ENCODE measurements at places on chromosomes 12 and 14.
A peak's percentile ranks its signal among the peaks of the same experiment; 100 is the strongest.

DNA sequence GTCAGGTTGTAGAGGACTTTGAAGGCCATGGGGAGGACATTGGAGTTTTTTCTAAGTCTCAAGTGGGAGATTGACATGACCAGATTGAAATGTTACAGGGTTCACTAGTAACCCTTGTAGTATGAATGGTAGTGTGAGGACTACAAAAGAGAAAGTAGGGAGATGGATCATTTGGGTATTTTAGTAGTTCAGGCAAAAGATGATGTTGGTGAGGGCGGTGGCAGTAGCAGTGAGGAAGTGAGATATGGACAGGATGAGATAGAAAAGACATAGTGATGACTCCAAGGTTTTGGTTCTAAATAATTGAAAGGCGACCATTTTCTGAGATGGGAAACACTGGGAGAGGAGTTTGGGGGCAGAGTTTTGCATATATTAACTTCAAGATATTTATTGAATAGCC is 94.2 kb upstream of the CNTN1 start:
- no peak for DNase-seq

DNA sequence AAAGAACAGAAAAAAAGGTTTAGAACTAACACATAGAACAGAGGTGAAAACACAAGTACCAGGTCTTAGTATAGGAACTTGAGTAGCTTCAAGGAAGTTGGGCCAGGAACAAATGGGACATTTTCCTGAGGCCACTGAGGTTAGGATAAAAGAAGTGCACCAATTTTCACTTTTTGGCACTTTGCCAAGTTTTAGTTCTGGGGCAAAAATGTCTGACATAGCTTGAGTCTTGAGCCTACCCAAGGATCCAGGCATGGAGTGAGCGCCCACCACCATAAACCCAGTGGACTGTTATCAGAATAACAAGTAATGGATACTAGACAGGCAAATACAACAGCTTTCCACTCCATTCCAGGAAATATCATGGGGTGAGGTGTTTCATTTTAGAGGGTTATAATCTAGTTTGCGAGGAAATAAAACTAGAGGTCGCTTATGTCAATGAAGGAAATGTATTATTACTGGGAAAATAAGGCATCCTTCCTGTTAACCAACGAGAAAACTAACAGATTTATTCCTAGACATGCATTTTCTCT is 199.7 kb upstream of the HMGA2 start:
- DNase-seq, result no peak

DNA sequence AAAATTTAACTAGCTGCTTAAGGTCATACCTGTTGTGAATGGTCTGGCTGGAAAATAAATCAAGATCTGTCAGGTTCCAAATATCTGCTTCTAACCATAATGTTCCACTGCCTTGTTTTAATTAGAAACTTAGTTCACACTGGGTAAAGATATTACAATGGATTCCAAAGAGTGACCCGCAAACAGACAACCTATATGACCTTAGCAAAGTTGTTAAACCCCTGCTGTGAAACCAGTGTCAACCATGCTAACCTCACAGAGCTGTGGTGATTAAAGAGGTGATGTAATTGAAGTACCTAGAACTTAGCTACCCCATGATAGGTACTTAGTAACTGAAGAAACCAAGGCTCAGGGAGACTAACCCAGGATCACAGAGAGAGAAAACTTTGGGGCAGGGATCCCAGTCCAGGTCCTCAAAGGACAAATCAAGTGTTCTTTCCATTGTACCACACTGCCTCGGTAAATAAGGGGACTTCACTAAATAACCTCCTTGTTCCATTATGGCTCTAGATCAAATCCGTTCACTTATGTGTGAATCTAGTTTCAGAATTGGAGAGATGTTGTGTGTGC is 2.2 kb downstream of the GUCY2C start:
- DNase-seq, result no peak

GRCh38 chr12:64273527-64274403 is 51.7 kb upstream of the KICS2 start:
- DNase-seq, result no peak

- no peak for DNase-seq
Measured at GRCh38 chr12:101793401-101793800, 37.4 kb downstream of the GNPTAB start.

DNA sequence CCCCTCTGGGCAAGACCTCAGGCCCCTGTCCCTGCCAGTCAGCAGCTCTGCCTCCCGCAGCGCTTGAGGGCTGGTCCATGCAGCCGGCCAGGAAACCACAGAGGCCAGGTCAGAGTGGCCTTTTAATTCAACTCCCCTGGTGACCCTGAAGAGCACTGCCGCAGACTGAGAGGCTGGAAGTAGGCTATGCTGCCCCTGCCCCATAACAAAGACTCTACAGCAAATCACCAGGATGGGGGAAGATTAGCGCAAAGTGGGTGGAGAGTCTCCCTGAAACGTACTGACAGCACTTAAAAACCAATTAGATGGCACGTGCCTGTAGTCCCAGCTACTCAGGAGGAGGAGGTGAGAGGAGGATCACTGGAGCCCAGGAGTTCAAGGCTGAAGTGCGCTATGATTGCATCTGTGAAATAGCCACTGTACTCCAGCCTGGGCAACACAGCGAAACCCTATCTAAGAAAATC is 70.5 kb downstream of the ITPK1 start:
- DNase-seq, result no peak

GRCh38 chr14:101709962-101710931 is 51.3 kb upstream of the PPP2R5C start:
- DNase-seq, result no peak

GRCh38 chr12:131115766-131116467 is 162.2 kb downstream of the ADGRD1 start:
- no peak for DNase-seq

DNA sequence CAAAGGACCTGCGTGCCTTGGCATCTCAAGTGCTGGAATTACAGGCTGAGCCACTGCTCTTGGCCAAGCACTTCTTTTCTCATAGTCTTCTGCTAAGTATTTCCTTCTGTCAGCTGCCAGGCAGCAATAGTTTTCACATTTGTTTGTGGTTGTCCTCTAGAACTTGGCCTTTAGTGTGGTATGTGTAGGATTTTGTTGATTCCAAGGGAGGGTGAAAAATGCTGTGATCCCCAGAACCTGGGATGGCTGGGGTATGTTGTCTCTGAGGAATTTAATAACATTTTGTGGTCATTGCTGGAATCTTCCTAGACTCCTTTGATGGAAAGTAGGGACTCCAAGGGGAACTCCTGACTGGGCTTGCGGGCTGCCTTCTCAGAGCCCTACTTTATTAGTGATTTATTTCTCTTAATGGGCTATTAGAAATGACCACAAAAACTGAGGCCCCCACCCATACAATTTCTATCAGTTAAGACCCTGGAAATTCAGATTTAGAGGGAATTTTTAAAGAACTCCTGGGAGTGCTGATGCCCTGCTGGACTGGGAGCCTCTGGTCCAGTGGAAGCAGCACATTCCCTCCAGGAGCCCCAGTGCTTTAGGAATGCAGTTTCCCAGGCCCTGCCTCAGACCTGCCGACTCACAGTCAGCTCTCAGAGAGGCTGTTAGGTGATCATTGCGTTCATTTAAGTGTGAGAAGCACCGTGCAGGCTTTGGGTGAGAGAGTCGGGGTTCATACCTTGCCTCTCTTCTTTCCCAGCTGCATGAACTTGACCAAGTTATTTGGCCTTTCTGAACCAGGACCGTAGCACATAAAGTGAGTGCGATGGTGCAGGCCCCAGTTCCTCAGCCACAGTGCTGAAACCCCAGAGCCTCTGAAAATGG is 22.7 kb downstream of the TRAF3 start:
- no peak for DNase-seq

- no peak for DNase-seq
Measured at GRCh38 chr14:100332071-100332639, 9.0 kb downstream of the SLC25A47 start.

GRCh38 chr12:52522346-52523011 is 2.3 kb upstream of the KRT5 start:
- DNase-seq, result no peak

- DNase-seq, result no peak
Measured at GRCh38 chr12:120468821-120469449, 613 bp downstream of the SRSF9 start.

GRCh38 chr12:82690006-82690405 is 3.3 kb downstream of the TMTC2 start:
- DNase-seq, result no peak

GRCh38 chr12:82898441-82898840 is 211.7 kb downstream of the TMTC2 start:
- no peak for DNase-seq

GRCh38 chr12:52316701-52317100 is 4.5 kb downstream of the KRT83 start:
- no peak for DNase-seq

DNA sequence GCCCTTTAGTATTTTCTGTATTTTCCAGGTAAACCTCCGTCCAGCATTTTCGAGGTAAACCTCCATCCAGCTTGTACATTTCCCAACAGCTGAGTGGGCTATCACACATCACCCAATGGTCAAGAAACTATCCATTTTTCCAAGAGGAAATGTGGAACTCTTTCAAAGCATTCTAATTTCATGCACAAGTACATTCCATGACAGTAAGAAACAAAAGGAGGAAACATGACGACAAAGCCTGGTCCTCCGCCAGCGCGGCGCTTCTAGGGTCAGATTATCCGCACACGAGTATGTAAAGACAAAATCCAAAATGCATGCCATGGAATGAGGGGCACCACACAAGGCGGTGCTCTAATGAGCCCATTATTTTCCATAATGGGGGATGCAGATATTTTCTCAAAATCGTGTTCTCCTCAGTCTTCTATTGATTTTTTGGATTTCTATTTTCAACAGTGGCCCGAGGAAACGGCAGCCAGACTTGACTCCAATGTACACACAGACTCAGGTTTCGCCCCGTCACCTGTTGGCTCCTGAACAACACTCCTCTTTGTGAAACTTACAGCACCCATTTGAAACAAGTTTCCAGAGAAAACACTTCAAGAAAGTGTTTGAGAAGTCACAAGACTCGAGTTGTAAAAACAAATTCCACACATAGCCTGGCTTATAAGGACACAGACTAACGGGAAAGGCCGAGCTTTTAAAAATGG is 107.4 kb downstream of the PRICKLE1 start:
- no peak for DNase-seq

DNA sequence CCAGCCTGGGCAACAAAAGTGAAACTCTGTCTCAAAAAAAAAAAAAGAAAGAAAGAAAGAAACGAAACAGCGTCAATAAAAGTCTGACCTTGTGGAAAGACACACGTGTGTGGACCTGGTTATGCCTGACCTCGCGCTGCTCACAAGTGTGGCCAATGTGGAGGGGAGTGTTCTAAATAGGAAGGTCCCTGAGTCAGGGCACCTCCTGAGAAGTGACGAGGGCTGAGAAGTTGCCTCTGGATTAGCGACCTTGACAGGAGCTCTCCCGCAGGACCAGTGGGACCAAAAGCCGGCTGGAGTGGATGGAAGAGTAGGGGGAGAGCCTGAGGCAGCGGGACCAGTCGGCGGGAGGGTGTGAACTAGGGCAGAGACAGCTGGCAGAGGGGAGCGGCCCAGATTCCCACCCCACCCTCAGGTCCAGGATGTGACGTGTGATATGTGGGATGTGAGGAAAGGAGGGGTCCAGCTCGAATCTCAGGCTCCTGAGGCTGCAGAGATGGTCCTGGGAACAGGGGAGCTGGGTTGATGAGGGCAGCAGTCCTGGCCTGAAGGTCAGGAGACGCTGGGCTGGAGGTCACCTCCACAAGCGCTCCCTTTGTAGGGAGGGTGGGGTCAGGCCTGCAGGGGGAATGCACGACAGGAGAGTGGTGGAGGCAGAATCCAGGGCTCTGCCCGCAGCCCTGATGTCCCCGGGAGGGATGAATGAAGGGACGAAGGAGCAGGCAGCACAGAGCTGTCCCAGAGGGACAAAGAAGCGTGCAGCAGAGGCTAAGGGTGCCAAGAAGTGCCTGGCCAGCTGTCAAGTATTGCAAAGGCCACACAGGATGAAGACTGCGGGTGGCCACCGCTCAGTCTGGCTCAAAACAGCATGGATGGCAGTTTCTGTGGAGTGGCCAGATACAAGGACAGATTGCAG is 24.8 kb upstream of the GPR68 start:
- DNase-seq, result peak; percentile 28

- no peak for DNase-seq
Measured at GRCh38 chr12:123971770-123972456, 718 bp downstream of the CCDC92 start.

DNA sequence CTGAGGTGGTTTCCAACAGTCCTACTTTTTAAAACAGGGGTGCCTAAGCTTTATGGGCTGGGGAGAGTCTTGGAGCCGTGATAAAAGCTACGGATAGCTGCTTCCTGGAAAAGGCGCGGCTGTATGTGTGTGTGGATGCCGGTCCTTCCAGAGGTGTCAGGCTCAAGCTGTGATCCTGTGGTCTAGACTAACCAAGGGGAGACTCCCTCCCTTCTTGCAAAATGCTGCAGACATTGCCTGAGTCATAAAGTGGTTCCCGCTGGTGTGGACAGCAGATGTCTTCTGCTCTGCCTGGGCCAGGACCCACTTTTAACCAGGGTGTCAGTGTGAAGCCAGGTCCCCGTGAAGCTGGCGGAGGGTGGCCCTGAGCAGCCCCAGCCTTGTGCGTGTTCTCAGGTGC is 37.8 kb downstream of the CCDC92 start:
- DNase-seq, result no peak

- DNase-seq, result no peak
Measured at GRCh38 chr12:75086091-75087038, 123.3 kb downstream of the KCNC2 start.

- no peak for DNase-seq
Measured at GRCh38 chr12:64571411-64571810, 38.9 kb upstream of the RASSF3 start.

- no peak for DNase-seq
Measured at GRCh38 chr12:6959058-6959804, 8.1 kb downstream of the PTPN6 start.

DNA sequence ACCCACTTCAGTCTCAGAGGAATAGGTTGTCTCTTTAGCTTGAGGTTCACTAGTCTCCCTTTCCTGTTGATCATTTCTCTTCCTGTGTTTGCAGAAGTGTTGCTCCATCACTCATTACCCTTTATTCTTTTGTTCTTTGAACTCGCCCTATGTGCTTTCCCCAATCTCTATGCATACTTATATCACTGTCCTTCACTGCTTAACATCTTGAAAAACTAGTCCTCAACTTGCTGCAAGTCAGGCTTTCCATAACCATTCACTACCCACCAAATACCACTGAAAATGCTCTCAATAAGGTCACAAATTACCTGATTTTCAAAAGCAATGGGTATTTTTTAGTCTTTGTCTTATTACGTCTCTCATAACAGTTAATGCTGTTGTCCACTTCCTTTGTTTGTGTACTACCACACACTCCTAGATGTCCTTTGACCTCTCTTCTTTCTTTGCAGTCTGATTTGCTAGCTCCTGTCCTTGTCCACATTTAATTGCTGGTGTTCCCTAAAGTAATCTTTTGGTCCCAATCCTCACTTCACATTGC is 80.8 kb downstream of the RIC8B start:
- no peak for DNase-seq

- DNase-seq, result peak; percentile 35
Measured at GRCh38 chr14:32252030-32252670, 49.1 kb upstream of the RNU6-8 start.

DNA sequence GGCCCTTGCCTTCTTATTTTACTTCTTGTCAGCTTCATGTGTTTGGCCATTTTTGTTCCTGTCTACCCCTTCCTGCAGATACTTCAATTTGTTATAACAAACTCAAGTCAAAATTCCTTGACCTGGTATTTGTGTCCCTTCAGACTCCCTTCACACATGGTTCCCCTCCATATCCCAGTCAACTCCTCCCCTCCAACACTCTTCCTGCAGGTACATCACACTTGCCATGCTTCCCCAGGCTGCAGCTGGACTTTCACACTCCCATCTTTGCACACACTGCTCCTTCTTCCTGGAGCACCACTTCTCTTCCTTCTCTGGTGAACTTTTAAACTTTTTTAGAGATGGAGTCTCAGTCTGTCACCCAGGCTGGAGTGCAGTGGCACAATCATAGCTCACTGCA is 18.9 kb upstream of the FIGNL2 start:
- no peak for DNase-seq

- no peak for DNase-seq
Measured at GRCh38 chr14:100873096-100873482, 30.4 kb downstream of the RTL1 start.

Measured in cerebellar nuclear complex (tissue), 1 donor.